ENCODE measurements at places on chromosomes 1 and 21. TPM values are rescaled to one million over a fixed set of nuclear protein-coding genes. Genes with fewer than 3 reads are reported as not detected.

PDE4B gene
- 4.1 TPM for polyA plus RNA-seq

TRIM58 gene
- polyA plus RNA-seq, result 0.04 TPM

KLHDC7A gene
- not detected for polyA plus RNA-seq

ARHGAP30 gene
- polyA plus RNA-seq, result 0.47 TPM

GBP6 gene
- 0.03 TPM for polyA plus RNA-seq

MORC3 gene
- polyA plus RNA-seq, result 12.4 TPM

CD5L gene
- polyA plus RNA-seq, result not detected

S100A10 gene
- 414 TPM for polyA plus RNA-seq

TRIM17 gene
- polyA plus RNA-seq, result 0.03 TPM

TMCC2 gene
- polyA plus RNA-seq, result 17.5 TPM

AMY1B gene
- polyA plus RNA-seq, result not detected

PDZK1IP1 gene
- polyA plus RNA-seq, result 0.26 TPM

ICOSLG gene
- polyA plus RNA-seq, result 1.6 TPM

LENEP gene
- not detected for polyA plus RNA-seq

GUCA2B gene
- polyA plus RNA-seq, result 0.06 TPM

CRP gene
- polyA plus RNA-seq, result 0.05 TPM

OSCP1 gene
- 4.2 TPM for polyA plus RNA-seq

SPRR1B gene
- not detected for polyA plus RNA-seq

CD2 gene
- polyA plus RNA-seq, result 0.21 TPM

ELF3 gene
- 0.25 TPM for polyA plus RNA-seq

DIO1 gene
- polyA plus RNA-seq, result not detected

GLMN gene
- polyA plus RNA-seq, result 5.7 TPM

TRIM63 gene
- 1,951 TPM for polyA plus RNA-seq

PLA2G2D gene
- polyA plus RNA-seq, result not detected

RAP1GAP gene
- 0.04 TPM for polyA plus RNA-seq

METTL25B gene
- 31.5 TPM for polyA plus RNA-seq

CTPS1 gene
- polyA plus RNA-seq, result 14.7 TPM

RGS1 gene
- polyA plus RNA-seq, result 1.1 TPM

MAP10 gene
- 2.1 TPM for polyA plus RNA-seq

S1PR1 gene
- polyA plus RNA-seq, result 25.8 TPM

LCE2C gene
- polyA plus RNA-seq, result not detected

LAPTM5 gene
- 14.5 TPM for polyA plus RNA-seq
